Endothelial cell (in vitro differentiated cells): ENCODE measurements at places on chromosomes 12 and 14.
A peak's percentile ranks its signal among the peaks of the same experiment; 100 is the strongest.

DNA sequence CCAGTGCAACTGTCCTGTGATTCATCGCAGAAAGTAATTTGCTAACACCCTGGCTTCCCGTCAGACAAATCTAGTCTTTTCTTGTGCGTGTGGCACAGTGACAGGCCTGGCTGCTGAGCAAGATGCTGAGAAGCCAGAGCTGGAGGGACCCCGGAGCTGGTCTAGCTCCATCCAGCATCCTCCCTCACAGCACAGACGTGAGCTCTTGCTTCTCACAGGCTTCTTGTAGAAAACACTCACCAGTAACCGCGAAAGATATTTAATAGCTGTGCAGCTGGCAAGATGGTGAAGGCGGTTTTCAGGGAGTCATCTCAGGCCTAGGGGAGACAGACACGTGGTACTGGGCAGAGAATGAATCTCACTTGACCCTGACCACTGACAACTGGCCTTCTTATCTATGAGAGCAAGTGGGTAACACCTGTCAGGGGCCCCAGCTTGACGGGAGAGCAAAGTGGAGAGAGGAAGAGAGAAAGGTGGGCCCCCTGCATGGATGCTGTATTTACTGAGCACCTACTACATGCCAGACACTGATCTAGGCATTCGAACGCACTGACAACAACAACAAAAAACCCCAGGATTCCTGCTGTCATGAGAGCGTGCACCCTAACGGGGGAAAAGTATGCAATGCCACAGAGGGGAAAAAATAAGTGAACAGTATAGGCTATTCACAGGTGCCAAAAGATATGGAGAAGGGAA lies 63.3 kb downstream of the CCDC88C start:
- DNase-seq: no peak

GRCh38 chr12:24212496-24212895 lies 263.0 kb upstream of the SOX5 start:
- DNase-seq: no peak

GRCh38 chr14:21846227-21846885 lies 172.7 kb upstream of the OR4E1 start:
- peak; percentile 66 for DNase-seq

- DNase-seq: no peak
Measured at GRCh38 chr12:119327471-119327870, 7.1 kb upstream of the CCDC60 start.

GRCh38 chr12:108750526-108750925 lies 19.2 kb upstream of the CORO1C start:
- DNase-seq: no peak
